ENCODE measurements at places on chromosomes 6 and 20.

GRCh38 chr20:62617711-62618483, 24.4 kb upstream of the SLCO4A1 start:
- peak; percentile 84 for DNase-seq

GRCh38 chr6:41336824-41337223, 1.4 kb downstream of the NCR2 start:
- DNase-seq = no peak

DNA sequence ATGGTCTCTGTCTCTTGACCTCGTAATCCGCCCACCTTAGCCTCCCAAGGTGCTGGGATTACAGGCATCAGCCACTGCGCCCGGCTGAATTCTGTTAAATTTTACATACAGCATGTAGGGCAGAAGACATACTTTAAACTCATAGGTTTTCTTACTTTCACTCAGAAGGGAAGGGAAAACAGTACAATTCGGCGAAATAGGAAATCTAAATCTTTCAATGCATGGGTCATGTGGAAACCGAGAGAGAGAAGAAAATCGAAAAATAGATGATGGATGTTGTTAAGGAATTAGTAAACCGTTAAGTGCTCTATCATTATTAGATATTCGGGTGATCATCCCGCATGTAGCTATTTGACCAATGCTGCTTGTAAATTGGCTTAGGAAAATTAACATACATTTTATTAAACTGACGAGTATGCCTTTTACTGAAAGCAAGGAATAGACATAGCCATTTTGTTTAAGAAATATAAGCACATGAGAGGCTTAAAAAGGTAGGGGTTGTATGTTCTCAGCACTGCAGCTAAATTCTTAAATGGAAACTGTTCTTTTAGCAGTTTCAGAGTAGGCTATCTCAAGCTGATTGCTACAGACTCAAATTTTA, 164.7 kb upstream of the AGPAT4 start:
- DNase-seq = no peak

DNA sequence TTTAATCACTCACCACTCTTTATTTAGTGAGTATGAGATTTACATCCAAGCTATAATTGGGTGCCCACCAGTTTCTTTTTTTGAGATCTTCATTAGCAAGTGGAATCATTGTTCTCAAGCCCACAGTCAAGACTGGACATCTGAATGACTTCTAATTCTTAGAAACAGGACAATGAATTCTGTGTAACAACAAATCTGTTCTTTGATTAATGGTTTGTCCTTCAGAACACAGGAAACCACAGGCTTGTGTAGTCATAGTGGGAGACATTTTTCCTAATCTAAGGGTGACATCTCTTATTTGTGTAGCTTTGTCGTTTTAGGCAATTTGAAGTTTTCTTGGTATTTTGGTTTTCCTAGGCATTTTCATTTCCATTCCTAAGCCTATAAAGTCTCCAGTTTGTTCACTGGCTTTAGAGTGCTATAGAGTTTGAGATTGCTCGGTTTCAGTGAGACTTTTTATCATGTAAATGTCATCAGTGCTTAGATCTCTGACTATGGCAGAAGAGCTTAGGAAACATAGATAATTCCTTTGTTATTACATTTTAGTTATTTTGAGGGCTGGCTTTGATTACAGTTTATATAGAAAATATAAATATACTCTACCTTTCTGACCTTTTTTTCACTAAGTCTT, 903.9 kb upstream of the MAP3K7 start:
- no peak for DNase-seq

DNA sequence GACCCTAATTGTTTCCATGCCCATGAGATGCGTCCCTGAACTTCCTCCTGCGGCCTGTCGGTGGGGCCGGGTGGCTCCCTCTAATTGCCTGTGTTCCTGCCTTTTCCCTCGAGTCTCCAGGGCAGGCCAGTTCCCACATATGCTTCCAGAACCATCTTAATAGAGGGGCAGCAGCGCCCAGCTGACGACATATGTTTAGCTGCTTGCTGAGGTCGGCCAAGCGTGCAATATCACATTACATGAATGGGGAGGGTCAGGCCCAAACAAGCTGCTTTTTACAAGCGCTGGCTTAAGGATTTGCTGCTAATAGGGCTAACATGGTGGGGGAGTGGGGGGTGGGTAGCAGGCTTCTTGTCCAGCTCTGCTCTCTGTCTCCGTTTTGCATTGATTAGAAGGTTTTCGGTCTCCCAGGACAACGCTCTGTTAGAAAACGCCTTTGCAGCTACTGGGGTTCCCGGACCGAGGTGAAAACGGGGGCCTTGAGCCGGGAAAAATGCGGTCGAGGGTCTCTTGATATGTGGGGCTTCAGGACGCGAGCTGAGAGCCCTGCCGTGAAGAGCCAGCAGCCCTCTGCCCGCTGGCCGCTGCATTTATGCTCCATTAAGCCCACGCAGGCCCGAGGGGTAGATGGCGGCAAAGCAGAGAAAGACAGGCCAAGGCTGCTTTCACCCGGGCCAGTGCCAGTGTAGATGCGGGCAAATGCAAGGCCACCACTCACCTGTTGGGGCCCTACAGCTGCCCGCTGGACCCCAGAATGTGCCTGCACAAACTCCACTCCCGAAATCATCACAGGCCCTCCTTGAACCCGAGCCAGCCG, 308.5 kb downstream of the BMP7 start:
- no peak for DNase-seq

- peak; percentile 84 for DNase-seq
Measured at GRCh38 chr20:32333181-32333987, 24.7 kb upstream of the ASXL1 start.

DNA sequence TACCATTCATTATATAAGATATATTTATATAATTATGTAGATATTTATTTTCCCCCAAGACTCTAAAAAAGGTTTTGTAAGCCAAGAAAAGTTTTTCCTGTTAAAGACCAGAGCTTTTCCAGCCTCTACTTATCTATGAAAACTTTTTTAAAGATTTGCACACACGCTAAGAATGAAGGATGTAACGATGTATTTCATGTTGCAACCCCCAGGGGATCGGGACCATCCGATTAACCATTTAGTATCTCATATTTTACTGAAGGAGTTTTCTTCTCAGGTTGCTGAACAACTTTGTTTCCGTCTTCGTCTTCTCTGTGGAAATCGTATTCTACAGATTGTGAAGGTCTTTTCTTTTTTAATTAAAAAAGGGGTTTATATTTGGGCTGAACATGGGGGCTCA, 70.0 kb upstream of the SASH1 start:
- DNase-seq = no peak

DNA sequence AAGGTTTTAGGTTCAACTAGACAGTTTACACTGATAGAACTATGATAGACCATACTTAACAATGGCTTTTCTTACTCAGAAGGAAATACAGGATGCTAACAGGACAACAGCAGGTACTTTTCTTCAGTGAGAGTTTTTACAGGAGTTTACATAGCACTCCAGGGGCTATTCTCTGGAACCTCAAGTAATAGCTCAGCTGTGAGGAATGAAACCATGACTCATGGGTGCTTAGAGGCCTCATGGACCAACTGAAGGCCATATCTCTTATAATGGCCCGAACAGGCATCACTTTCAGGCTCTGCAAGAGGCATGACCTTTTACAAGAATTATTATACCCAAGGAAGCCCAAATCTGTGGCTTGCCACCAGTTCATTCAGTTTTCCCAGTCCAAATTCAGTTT, 31.8 kb downstream of the TREML1 start:
- no peak for DNase-seq

DNA sequence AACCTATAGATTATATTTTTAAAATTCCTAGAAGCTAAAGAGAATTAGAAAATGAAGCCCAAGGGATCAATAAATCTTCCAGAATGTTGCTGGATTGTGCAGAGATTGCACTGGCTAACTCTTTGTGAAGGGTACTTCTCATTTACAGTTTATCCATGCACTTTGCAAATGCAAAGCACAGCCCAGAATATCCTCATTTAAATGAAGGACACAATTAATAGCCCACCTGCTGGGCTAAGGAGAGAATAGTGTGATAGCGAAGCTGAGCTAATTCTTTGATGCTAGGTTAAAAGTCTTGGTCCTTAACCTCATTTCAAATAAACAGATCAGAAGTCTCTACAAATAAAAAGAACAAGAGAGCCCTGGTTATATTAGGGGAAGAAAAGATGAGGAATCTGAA, 72.5 kb downstream of the SMPDL3A start:
- no peak for DNase-seq

GRCh38 chr6:134346932-134347545, 29.1 kb upstream of the SGK1 start:
- no peak for DNase-seq

DNA sequence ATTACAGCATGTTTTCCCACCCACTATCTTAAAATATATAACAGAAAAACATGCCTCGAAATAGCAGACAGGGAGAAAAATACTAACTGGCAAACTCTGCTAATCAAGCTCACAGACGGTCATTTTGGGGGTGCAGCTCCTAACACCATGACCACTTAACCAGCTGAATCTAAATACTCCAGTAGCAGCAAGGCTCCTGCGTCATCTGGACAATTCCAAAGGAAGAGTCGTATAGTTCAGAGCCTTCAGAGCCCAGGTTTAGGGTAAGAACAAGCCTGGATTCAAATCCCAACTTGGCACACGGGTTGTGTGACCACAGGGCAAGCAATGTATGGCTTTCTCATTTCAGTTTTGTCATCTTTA, 81.3 kb upstream of the COL21A1 start:
- DNase-seq = no peak

GRCh38 chr6:130968476-130968875, 94.6 kb downstream of the EPB41L2 start:
- DNase-seq = no peak

DNA sequence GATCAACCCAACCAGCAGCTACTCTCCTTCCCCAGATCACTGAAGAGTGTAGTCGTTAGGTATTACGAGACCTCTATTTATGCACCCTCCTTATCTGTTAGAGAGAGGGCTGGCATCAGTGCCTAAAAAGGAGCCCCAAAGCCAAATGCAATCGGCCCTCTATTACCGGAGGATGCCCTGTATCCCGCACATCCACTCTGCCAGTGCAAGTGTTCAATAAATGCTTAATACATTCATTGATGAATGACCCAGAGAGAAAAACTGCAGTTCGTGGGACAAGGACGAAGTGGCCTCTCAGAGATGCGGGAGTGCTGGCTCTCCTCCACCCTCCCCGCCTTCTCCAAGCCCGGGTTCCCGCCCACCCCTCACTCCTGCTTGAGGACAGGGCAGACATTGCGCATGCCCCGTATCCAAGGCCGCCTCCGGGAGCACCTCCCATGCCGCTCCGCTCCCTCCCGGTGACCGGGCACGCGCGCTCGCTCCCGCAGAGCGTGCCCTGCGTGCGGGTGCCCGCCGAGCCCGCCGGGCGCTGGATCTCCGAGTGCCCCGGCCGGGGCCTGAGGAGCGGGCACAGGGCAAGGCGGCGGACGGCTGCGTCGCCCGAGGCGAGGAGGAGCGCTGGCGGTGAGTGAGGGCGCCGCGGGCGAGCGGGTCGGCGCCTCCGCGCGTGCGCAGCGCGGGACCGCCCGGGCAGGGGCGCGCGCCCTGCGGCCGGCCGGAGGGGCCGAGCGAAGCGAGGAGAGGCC, 27.2 kb upstream of the BTBD3 start:
- no peak for DNase-seq

- DNase-seq = no peak
Measured at GRCh38 chr20:33081411-33082154, 2.1 kb downstream of the BPIFB4 start.
